ENCODE measurements at places on chromosomes 3 and 15.

GRCh38 chr3:184981071-184981470 is 169.1 kb downstream of the VPS8 start:
- no peak for DNase-seq

GRCh38 chr15:73936181-73936580 is 9.9 kb downstream of the LOXL1 start:
- peak; percentile 77 for DNase-seq

DNA sequence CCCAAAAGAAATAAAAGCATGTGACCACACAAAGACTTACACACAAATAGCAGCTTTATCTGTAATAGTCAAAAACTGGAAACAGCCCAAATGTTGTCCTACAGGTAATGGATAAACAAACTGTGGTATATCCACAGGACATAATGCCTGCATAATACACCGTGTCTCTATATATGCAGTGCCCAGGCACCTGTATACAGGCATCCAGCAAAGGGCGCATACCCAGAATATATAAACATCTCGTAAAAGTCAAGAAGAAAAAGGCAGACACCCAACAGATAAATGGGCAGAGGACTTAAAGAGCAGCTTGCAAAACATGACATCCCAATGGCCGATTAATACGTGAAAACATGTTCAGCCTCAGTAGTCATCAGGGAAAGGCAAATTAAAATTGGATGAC is 7.2 kb downstream of the OSBPL10 start:
- no peak for DNase-seq

- DNase-seq, result no peak
Observed at GRCh38 chr3:134911586-134912548, 116.8 kb downstream of the EPHB1 start.

DNA sequence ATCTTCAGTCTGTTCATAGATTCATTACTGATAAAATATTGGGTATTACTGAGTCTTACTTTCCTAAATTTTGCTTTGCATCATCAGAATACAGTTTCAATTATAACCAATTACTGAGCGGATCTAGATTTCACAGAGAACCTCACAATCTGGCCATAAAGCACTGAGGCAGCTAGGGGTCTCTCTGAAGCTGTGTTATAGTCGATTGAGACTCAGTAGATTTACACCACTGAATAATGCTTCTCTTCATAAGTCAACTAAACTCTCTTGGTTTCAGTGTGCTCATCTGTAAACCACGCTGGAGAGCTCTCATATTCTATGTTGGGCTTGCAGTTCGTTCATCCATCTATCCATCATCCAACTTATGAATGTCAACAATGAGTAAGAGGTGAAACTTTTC is 180.6 kb downstream of the GREM1 start:
- DNase-seq, result no peak

DNA sequence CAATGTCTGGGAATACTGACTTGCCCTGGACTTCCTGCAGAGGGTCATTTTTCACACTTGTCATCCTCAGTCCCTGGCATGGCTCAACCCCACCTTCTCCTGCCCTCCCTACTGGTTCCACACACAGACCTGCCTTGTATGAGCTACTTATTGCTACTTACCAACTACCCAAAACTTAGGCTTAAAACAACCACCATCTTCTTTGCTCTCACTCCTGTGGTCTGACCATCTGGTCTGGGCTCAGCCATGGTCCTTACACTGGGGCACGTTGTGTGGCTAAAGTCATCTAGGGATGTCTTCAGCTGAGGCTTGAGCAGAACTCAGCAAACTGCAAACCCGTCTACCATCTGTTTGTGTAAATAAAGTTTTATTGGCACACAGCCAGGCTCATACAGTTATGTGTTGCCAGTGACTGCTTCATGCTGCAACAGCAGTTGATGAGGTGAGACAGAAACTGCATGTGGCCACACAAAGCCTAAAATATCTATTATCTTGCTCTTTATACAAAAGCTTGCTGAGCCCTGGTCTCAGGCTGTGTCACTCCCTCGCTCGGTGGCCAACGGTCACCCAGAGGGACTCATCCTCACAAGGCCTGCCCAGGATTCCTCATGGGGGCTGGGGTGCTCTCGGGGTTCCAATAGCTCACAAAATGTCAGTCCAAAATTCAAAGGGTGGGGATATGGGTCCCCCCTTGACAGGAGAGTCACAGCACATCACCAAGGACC is 43.5 kb downstream of the KLF15 start:
- no peak for DNase-seq

- no peak for DNase-seq
Observed at GRCh38 chr3:154781595-154781994, 298.5 kb upstream of the MME start.

All from bronchial epithelial cell (primary cell).